ENCODE measurements at places on chromosomes 2 and 18. TPM values are rescaled to one million over a fixed set of nuclear protein-coding genes. Genes with fewer than 3 reads are reported as not detected.

Gene LHCGR
- not detected for total RNA-seq

Gene ACADL
- total RNA-seq = 2.3 TPM

Gene KCNG2
- total RNA-seq = 0.16 TPM

Gene NEURL3
- total RNA-seq = 0.38 TPM

Gene MROH2A
- total RNA-seq = not detected

Gene DTNA
- total RNA-seq = 32.9 TPM

Gene BCL11A
- 32.0 TPM for total RNA-seq

Gene KIAA2012
- not detected for total RNA-seq

Gene TTLL4
- total RNA-seq = 27.4 TPM

Gene ACTR2
- 498 TPM for total RNA-seq

Gene RNF125
- total RNA-seq = 1.9 TPM

Gene TMEM182
- 5.8 TPM for total RNA-seq

Gene FAM237A
- total RNA-seq = not detected

Gene TDRD15
- not detected for total RNA-seq

Gene C2orf78
- total RNA-seq = not detected

Gene GULP1
- 39.4 TPM for total RNA-seq

Gene INPP4A
- total RNA-seq = 19.4 TPM

Gene GPR39
- 4.0 TPM for total RNA-seq

Gene PXDN
- 467 TPM for total RNA-seq

Gene UGT1A10
- not detected for total RNA-seq

Gene IGFBP5
- total RNA-seq = 422 TPM

Gene SERPINB2
- 0.60 TPM for total RNA-seq

Gene SULT1C4
- 1.8 TPM for total RNA-seq

Gene HOXD9
- not detected for total RNA-seq

Gene PCBP1
- total RNA-seq = 205 TPM

Gene HOXD13
- not detected for total RNA-seq

Gene ANKRD62
- not detected for total RNA-seq

Gene CYBRD1
- 26.7 TPM for total RNA-seq

Gene IL36A
- not detected for total RNA-seq

Gene CYS1
- total RNA-seq = 3.7 TPM

Gene BMP10
- not detected for total RNA-seq

Gene RNU2-63P
- 6.6 TPM for total RNA-seq

Gene CYP27C1
- 5.7 TPM for total RNA-seq

Gene MAP3K20
- total RNA-seq = 41.2 TPM

Gene PLCL1
- total RNA-seq = 0.84 TPM

Gene SLC40A1
- 3.1 TPM for total RNA-seq

Gene IL36G
- not detected for total RNA-seq

Gene PROKR1
- total RNA-seq = not detected

Gene REG1B
- not detected for total RNA-seq

Gene CELF4
- total RNA-seq = not detected

Gene ARHGAP28
- 15.5 TPM for total RNA-seq

Gene ATP8B1
- 6.9 TPM for total RNA-seq

Gene DPYSL5
- 1.2 TPM for total RNA-seq

Gene CERKL
- total RNA-seq = not detected

Gene ANKRD30B
- not detected for total RNA-seq

Measured in astrocyte (in vitro differentiated cells and primary cell).